ENCODE measurements at places on chromosomes 2 and 18.

- peak; percentile 6 for DNase-seq
These were observed 836 bp downstream of the ANKRD12 start for GRCh38 chr18:9137168-9138066.

- DNase-seq = no peak
These were observed 31.1 kb downstream of the SIGLEC15 start for GRCh38 chr18:45856531-45856930.

DNA sequence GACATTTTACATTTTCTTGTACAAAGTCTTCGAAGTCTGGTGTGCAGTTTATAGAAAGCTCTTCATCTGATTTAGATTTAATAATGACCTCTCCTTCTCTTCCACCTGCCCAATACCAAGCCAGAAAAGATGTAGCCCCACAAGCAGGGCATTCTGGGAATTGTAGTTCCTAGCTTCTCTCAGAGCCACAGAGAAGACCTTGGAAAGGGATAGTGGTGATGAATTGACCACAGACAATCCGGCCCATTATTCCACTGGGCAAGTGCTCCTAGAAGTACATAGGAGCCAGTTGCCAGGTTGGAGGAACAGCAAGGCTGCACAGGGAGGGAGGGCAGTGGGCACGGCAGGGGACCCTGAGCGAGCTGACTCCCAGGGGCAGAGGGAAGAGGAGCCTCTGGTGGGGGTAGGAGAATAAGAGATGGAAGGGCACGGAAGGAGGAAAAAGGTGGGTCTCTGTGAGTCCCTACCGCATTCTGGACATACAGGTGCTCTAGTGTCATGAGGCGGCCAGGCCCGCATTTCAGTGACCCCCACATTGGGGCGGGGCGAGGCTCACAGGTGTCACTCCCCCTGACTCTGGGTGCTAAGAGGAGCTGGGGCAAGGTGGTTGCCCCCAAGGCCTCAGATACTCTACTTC is 152.5 kb upstream of the HAAO start:
- DNase-seq = no peak

GRCh38 chr2:168841445-168841844 is 39.0 kb downstream of the NOSTRIN start:
- DNase-seq = no peak

DNA sequence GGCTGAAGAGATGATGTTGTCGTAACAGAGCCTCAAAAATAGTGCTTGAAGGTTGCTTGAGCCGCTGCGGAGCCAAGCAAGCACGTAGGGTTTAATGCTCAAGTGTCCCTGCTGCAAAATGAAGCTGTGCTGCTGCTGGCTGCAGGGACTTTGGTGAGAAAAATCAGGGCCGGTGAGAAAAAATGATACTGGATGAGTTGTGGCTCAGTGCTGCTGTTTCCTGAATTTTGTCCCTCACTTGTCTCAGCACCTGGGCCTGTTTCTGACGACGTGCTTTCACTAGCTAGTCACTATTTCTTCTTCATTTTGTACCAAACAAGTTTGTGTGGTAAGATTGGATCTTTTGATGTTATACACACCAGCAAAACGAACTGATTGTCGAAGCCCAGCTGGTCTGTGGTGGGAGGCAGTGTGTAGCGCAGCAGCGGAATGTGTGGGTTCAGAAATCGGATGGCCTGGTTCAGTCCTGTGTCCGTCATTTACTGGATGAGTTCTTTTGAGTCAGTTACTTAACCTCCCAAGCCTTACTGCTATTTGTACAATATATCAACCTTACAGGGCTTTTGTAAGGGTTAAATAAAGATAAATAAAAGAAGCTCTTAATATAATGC is 172.8 kb upstream of the FOSL2 start:
- no peak for DNase-seq

- no peak for DNase-seq
These were observed 1.3 kb upstream of the TMSB10 start for GRCh38 chr2:84904151-84904550.

DNA sequence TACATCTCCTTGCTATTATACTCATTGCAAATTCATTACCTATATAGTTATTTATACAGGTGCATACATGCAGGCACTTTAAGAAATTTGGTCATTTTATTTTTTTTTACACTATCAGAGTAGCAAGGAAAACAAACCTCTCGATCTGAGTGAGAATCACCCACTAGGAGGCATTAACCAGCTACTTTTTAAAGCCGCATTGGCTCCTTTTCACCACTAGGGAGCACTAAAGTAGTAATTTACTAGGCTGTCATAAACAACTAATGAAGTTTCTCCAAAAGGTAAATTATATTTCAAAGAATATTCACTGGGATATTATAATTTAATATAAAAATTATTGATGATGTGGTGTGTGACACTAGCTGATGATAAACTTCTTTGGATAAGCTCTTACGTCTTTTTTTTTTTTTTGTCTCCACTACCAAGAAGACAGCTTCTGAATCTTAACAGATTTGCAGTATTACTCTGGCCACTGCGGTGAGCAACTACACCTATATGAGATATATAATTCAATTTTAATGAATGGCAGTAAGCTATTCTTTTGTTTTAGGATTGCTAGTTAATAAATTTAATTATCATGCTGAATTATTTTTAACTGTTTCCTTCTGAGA is 101.9 kb downstream of the NOL4 start:
- peak; percentile 79 for DNase-seq

DNA sequence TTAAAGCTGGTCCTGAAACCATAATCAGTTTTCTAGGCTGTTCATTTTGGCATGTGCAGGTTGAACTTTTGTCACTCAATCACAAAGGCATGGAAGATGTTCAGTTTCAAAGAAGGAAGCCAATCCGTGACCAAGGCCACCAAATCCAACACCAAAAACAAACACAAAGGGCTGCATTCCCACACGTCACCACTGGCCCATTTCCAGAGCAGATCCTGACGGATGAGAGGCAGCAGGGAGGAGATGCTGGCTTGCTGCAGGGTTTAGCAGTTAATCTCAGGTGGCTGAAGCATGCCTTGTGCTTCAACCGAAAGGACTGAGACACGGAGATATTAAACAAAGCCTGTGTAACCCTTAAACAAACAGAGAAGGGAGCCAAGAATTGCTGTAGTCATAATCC is 191.9 kb upstream of the CTAGE1 start:
- DNase-seq = no peak

- DNase-seq = peak; percentile 42
These were observed 144.0 kb downstream of the TNS1 start for GRCh38 chr2:217858519-217859491.

- no peak for DNase-seq
These were observed 225.2 kb upstream of the TANK start for GRCh38 chr2:160934991-160935390.

DNA sequence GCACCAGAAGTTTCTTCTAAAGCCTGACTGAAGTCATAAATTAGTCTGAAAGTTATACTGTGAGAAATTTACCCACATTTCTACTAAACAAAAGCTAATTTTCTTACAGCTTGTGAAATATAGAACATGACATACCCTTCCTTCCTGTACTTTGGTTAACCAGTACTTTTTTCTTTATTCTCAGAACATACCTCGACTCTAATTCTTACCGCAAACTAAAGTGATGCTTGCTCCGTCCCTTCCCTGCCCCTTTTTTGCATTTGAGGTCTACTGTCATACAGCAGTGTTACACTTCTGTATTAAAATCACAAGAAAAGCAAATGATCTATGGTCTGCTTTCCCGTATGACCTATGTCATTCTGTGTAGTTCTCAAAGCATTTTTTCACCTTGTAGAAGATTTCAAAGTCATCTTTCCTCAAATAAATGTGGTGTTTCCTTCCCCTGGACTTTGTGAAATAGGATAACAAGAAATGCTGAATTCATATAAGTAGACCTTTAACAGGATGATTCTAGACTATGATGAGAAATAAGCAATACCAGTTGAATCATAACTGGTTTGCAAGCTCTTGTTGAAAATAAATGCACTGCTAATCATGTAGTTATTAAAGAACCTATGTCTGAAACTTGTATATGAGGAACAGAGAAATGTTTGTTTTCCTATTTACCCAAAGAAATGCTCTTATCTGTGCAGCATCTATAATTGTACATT is 30.4 kb downstream of the CYTIP start:
- DNase-seq = no peak

DNA sequence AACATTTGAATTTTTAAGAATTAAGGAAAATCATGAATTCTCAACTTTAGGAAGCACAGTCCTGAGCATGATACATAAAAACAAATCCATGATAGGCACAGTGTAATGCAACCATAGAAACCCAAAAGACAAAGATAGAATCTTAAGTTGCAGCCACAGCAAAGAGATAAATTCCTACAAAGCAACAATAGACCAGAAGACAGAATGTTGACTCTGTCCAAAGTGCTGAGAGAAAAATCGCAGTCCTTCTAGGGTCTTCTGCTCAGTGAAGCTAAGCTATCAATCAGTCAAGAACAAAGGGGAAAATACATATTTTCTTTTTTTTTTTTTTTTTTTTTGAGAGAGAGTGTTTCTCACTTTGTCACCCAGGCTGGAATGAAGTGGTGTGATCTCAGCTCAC is 22.0 kb upstream of the FHOD3 start:
- no peak for DNase-seq

DNA sequence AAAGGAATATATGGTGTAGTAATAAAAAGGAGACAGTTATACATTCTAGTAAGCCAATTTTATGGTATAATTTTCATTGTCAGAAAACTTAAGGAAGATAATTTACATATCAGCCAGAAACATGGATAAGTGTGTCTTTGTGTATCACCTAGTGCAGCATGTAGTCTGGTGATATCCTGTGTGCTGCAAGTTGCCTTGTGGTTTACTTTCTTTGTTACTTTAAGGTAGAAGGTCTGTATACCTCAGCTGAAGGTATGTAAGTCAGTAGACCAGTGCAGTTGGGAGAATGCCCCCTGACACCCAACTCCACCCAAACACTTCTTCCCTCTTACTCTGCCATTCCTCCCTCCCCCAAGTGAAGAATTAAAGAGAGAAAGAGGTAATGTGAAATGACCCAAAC is 11.0 kb downstream of the GORASP2 start:
- DNase-seq = no peak

- no peak for DNase-seq
These were observed 316.8 kb upstream of the HS6ST1 start for GRCh38 chr2:128635361-128635900.

DNA sequence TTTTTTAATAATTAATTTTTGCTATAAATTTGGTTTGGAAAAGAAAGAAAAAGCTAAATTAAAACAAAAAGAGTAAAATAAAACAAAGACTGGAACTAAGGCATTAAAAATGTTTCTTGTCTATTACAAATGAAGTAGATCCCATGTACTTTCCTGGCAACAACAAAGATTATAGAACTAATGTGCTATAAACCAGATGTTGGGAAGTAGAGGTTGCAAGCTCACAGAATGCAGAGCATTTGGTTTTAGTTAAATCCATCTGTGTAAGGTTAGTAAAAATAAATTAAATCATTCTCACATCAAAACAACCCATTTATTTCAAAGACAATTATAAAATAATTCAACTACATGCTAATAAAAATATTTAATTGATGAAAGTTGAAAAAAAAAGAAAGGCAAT is 157.2 kb upstream of the ZC3H15 start:
- no peak for DNase-seq
